ENCODE measurements at places on chromosomes 1 and 21. TPM values are rescaled to one million over a fixed set of nuclear protein-coding genes. Genes with fewer than 3 reads are reported as not detected.

GRCh38 chr1:79441238-79441637 is 434.7 kb upstream of the ADGRL4 start:
- no peaks in the 10 kb centered on the region for H3K4me1 ChIP-seq
- no peaks in the 10 kb centered on the region for H3K36me3 ChIP-seq
- DNase-seq: no peak

- H3K4me3 ChIP-seq: no peak overlapping the region
- no peaks in the 10 kb centered on the region for H3K36me3 ChIP-seq
- no peak for DNase-seq
- H3K4me1 ChIP-seq: no peaks in the 10 kb centered on the region
Measured at GRCh38 chr1:205930799-205931281, 12.4 kb downstream of the SLC26A9 start.

DNA sequence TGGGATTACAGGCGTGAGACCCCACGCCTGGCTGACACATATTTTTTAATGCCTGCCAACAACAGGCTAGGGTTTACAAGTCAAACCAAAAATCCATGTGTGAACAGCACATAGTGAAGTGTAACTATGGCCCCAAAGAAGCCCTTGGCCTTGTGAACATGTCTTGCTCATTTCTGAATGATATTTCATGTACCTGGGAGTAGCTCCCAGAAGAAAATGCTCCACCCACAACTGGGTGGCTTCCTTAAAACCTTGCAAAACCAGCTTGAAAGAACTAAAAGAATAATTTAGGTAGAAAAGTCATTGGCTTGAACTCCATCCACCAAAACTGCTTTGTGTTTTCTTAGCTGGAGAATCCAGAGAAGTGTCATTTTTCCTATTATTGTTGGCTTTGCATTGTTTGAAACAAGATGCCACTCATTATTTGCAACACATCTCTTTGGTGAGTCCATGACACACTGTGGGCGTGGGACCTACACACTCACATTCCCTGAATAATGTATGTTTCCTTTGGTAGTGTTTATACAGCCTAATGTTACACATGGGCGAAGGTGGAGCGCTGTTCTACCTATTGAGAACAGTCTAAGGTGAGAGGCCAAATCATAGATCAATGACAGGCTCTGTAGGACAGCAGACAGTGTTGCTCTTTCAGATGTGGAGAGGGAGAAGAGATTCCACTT is 28.5 kb upstream of the SDE2 start:
- H3K27me3 ChIP-seq: no peaks in the 10 kb centered on the region
- H3K36me3 ChIP-seq: no peaks in the 10 kb centered on the region
- H3K27ac ChIP-seq: peak overlapping the region; percentile 77

DNA sequence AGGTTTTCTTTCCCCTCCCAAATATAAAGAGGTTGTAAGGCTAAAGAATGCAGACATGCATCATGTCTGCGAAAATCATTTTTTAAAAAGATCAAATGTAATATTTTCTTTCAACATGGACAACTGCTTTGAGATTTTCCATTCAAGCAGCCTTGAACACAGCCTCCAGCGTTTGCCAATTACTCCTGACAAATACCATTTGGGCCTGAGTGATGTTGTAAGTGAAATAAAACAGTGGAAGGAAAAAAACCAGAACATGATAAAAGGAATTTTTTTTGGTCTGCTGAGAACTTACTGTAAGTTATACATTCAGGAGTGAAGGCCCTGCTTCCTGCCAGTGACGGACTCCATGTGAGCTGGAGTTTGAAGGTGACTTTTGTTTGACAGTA is 37.2 kb downstream of the SETD4 start:
- no peaks in the 10 kb centered on the region for H3K4me1 ChIP-seq
- H3K4me3 ChIP-seq: no peak overlapping the region
- no peak for DNase-seq
- H3K27me3 ChIP-seq: no peaks in the 10 kb centered on the region

- peaks cover 23% of the 10 kb centered on the region for H3K4me1 ChIP-seq
- no peak for DNase-seq
- H3K4me3 ChIP-seq: no peak overlapping the region
- H3K27ac ChIP-seq: peak overlapping the region; percentile 35
- H3K27me3 ChIP-seq: no peaks in the 10 kb centered on the region
Measured at GRCh38 chr1:26739329-26739914, 43.6 kb downstream of the ARID1A start.

GRCh38 chr1:191398551-191398950 is 759.7 kb upstream of the RGS18 start:
- no peaks in the 10 kb centered on the region for H3K36me3 ChIP-seq
- no peaks in the 10 kb centered on the region for H3K27me3 ChIP-seq
- no peak for DNase-seq
- no peak overlapping the region for H3K4me3 ChIP-seq
- no peak overlapping the region for H3K27ac ChIP-seq

- no peaks in the 10 kb centered on the region for H3K36me3 ChIP-seq
- no peak overlapping the region for H3K27ac ChIP-seq
- H3K4me3 ChIP-seq: no peak overlapping the region
- no peaks in the 10 kb centered on the region for H3K27me3 ChIP-seq
- no peak for DNase-seq
Measured at GRCh38 chr1:67227196-67227595, 60.9 kb downstream of the IL23R start.

GRCh38 chr1:5682626-5683225 is 309.5 kb downstream of the NPHP4 start:
- no peaks in the 10 kb centered on the region for H3K4me1 ChIP-seq
- H3K36me3 ChIP-seq: no peaks in the 10 kb centered on the region
- no peak overlapping the region for H3K4me3 ChIP-seq
- no peak overlapping the region for H3K27ac ChIP-seq

- no peak overlapping the region for H3K27ac ChIP-seq
- no peaks in the 10 kb centered on the region for H3K36me3 ChIP-seq
- DNase-seq: no peak
- H3K27me3 ChIP-seq: no peaks in the 10 kb centered on the region
- H3K4me1 ChIP-seq: peaks cover 13% of the 10 kb centered on the region
Measured at GRCh38 chr1:186923486-186923885, 94.7 kb downstream of the PLA2G4A start.

- H3K27ac ChIP-seq: peak overlapping the region; percentile 89
- H3K4me1 ChIP-seq: peaks cover 29% of the 10 kb centered on the region
- peak overlapping the region; percentile 15 for H3K4me3 ChIP-seq
- H3K36me3 ChIP-seq: peaks cover 8% of the 10 kb centered on the region
- peak; percentile 88 for DNase-seq
Measured at GRCh38 chr1:15949453-15950245, 26.3 kb downstream of the ZBTB17 start.

DNA sequence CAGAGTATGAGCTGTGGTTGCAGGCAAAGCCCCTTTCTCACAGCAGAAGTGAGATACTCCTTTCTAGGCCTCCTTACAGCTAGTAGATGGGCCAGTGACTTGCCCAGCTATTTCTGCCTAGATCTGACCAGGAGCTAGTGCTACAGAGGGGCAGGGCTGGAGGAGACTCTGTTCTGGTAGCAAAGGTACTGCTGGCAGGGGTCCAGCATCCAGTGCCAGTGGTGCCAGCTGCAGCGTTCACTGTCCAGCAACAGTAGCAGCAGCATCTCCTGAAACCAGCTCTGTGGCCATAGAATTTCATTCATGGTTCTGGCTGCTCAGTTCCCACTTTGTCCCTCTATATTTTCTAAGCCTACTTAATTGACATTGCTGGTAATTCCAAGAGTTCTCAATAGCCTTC is 62.5 kb upstream of the CNN3 start:
- no peak overlapping the region for H3K4me3 ChIP-seq
- H3K27ac ChIP-seq: no peak overlapping the region
- no peaks in the 10 kb centered on the region for H3K36me3 ChIP-seq
- peaks cover 10% of the 10 kb centered on the region for H3K4me1 ChIP-seq
- peak; percentile 44 for DNase-seq

DNA sequence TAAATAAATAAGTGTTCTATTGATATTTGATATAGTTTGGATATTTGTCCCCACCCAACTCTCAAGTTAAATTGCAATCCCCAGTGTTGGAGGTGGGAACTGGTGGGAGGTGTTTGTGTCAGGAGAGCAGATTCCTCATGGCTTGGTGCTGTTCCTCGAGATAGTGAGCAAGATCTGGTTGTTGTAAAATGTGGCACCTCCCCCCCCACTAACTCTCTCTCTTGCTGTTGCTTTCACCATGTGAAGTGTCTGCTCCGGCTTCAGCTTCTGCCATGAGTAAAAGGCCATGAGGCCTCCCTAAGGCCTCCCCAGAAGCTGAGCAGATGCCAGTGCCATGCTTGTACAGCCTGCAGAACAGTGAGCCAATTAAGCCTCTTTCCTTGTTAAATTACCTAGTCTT is 20.8 kb downstream of the FRRS1 start:
- H3K36me3 ChIP-seq: no peaks in the 10 kb centered on the region
- DNase-seq: no peak
- H3K4me1 ChIP-seq: peaks cover 7% of the 10 kb centered on the region
- no peaks in the 10 kb centered on the region for H3K27me3 ChIP-seq
- no peak overlapping the region for H3K27ac ChIP-seq
- H3K4me3 ChIP-seq: no peak overlapping the region

DNA sequence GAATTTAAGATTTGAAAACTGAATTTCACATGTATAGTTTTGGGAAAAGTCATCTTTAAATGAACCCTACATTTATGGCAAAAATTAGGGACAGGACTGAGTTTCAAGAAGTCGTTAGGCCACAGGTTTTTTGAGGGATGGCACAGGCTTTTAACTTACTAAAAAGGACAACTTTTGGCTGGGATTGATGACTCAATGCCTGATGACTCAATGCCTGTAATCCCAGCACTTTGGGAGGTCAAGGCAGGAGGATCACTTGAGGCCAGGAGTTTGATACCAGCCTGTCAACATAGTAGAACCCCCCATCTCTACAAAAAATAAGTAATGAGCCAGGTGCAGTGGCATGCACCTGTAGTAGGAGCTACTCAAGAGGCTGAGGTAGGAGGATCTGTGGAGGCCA is 15.9 kb downstream of the UCK2 start:
- H3K27me3 ChIP-seq: no peaks in the 10 kb centered on the region
- DNase-seq: no peak
- H3K4me3 ChIP-seq: no peak overlapping the region
- H3K4me1 ChIP-seq: peaks cover 17% of the 10 kb centered on the region
- H3K36me3 ChIP-seq: no peaks in the 10 kb centered on the region

DNA sequence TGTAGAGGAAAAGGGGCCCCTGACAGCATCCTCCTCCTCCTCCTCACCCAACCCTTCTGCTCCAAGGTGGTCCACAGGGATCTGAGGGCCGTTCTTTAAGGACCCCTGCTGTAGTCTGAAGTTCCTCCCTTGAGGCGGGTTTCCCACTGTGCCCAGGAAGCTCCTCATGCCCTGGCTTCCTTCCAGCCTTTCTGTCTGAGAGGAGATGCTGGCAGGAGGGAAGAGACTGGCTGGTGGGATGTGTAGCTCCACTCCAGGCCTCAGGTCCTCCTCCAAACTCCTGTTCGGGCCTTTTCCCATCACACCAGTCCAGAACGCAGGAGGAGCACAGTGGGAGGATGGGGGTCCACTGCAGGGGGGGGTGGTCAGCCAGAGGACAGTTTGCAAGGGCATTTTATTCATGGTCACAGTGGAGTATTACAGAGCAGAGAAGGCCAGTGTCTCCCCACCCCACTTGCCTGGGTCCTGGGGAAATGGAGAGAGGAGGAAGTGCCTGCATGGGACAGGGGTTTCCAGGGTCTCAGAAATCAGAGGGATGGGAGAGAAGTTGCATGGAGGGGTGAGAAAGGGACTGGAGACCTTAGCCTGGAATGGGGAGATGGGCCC is 7.8 kb downstream of the ETV3L start:
- H3K27me3 ChIP-seq: no peaks in the 10 kb centered on the region
- H3K27ac ChIP-seq: no peak overlapping the region
- no peak overlapping the region for H3K4me3 ChIP-seq

GRCh38 chr21:16942703-16943102 is 570.1 kb upstream of the CXADR start:
- H3K4me1 ChIP-seq: no peaks in the 10 kb centered on the region
- H3K27ac ChIP-seq: no peak overlapping the region
- H3K27me3 ChIP-seq: no peaks in the 10 kb centered on the region
- no peak for DNase-seq
- no peaks in the 10 kb centered on the region for H3K36me3 ChIP-seq

GRCh38 chr1:230861970-230862595 is 6.2 kb downstream of the C1orf198 start:
- no peaks in the 10 kb centered on the region for H3K27me3 ChIP-seq
- no peaks in the 10 kb centered on the region for H3K36me3 ChIP-seq
- no peak for DNase-seq
- peaks cover 48% of the 10 kb centered on the region for H3K4me1 ChIP-seq
- H3K27ac ChIP-seq: no peak overlapping the region
- no peak overlapping the region for H3K4me3 ChIP-seq

Gene C1orf87
- not detected for total RNA-seq

Gene KRTAP10-9
- not detected for total RNA-seq

Gene TEX38
- not detected for total RNA-seq

Gene LRRC38
- total RNA-seq: not detected

Gene ETV3L
- not detected for total RNA-seq

Gene SHISAL2A
- total RNA-seq: not detected

Gene LDLRAD1
- total RNA-seq: not detected

Gene CCDC24
- 13.8 TPM for total RNA-seq

Gene FLG2
- not detected for total RNA-seq

Gene AMY1B
- not detected for total RNA-seq

Measured in transverse colon (tissue), 4 donors.